Activated T-cell treated with anti-CD3 and anti-CD28 coated beads, Interleukin-2, amount 50 U/mL, for 72 hours (primary cell): ENCODE measurements at places on chromosomes 12 and 14.

GRCh38 chr12:1844661-1845409 lies 24.5 kb downstream of the LRTM2 start:
- no peak overlapping the region for H3K27ac ChIP-seq
- H3K27me3 ChIP-seq = no peaks in the 10 kb centered on the region
- no peaks in the 10 kb centered on the region for H3K36me3 ChIP-seq
- no peak overlapping the region for H3K4me3 ChIP-seq
- DNase-seq = no peak

GRCh38 chr14:95386536-95387095 lies 66.9 kb upstream of the CLMN start:
- peaks cover 2% of the 10 kb centered on the region for H3K36me3 ChIP-seq
- peaks cover 21% of the 10 kb centered on the region for H3K27me3 ChIP-seq
- no peak overlapping the region for H3K4me3 ChIP-seq
- no peaks in the 10 kb centered on the region for H3K4me1 ChIP-seq
- no peak for DNase-seq

DNA sequence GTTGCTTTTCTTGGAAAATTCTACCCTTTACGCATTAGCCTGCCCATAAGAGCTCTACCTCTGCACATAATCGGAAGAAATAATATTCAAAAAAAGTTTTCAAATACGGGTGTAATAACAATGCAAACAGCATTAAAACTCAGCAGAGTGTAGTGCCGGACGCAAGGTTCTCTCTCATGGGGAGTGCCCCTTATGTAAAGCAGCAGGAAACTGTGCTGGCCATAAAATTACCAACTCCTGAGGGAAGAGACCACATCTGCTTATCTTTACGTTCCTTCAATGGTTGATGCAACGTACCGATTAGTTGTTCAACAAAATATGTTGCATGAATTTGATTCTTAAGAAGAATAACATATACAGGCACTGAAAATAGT lies 118.7 kb upstream of the TMCC3 start:
- peaks cover 6% of the 10 kb centered on the region for H3K4me1 ChIP-seq
- H3K36me3 ChIP-seq = no peaks in the 10 kb centered on the region
- H3K27me3 ChIP-seq = peaks cover 19% of the 10 kb centered on the region
- H3K4me3 ChIP-seq = no peak overlapping the region

- H3K36me3 ChIP-seq = no peaks in the 10 kb centered on the region
- peaks cover 17% of the 10 kb centered on the region for H3K4me1 ChIP-seq
- no peaks in the 10 kb centered on the region for H3K27me3 ChIP-seq
- H3K4me3 ChIP-seq = no peak overlapping the region
Observed at GRCh38 chr12:95074766-95075165, 1.3 kb upstream of the NR2C1 start.

DNA sequence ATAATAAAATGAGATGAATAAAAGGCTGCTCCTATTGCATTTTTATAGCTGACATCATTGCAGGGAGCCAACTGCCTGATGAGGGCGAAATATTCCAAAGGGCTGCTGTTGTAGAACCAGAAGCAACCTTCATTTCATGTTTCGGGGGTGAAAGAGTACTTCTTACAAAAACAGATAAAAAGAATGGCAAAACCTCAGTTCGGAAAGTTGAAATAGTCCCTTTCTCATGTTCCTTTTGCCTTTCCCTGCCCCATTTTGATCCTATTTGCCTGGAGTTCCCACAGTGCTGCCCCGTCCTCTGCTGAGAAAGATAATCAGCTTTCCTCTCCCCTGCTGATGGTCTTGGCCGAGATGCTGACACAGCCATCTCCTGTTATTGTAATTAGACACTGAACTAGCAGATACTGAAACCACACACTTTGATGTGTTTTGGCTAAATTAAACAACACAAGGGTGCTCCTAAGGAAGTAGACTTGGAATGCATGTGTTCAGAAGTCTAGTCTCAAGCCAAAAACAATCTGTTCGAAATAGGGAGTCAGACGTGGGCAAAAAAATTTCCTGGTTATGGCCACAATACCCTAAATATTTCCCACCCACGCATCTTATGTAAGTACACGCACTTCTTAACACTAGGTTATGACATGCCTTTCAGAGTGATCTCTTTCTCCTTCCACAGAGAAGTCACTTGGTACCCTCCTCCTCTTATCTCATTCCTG lies 117.2 kb downstream of the PPM1H start:
- no peak overlapping the region for H3K27ac ChIP-seq
- peaks cover 38% of the 10 kb centered on the region for H3K27me3 ChIP-seq
- no peak for DNase-seq
- H3K36me3 ChIP-seq = no peaks in the 10 kb centered on the region
- peaks cover 7% of the 10 kb centered on the region for H3K4me1 ChIP-seq

GRCh38 chr12:79897617-79898016 lies 37.3 kb downstream of the PPP1R12A start:
- H3K27me3 ChIP-seq = no peaks in the 10 kb centered on the region
- H3K4me1 ChIP-seq = peaks cover 52% of the 10 kb centered on the region
- no peak overlapping the region for H3K4me3 ChIP-seq
- DNase-seq = no peak
- no peak overlapping the region for H3K27ac ChIP-seq
- H3K36me3 ChIP-seq = no peaks in the 10 kb centered on the region

- H3K27ac ChIP-seq = no peak overlapping the region
- peaks cover 16% of the 10 kb centered on the region for H3K4me1 ChIP-seq
- H3K4me3 ChIP-seq = no peak overlapping the region
- DNase-seq = no peak
Observed at GRCh38 chr12:14890701-14891100, 5.0 kb upstream of the MGP start.

GRCh38 chr14:105918496-105919262 lies 392.3 kb downstream of the TMEM121 start:
- no peak overlapping the region for H3K4me3 ChIP-seq
- H3K27ac ChIP-seq = no peak overlapping the region
- no peaks in the 10 kb centered on the region for H3K36me3 ChIP-seq
- no peaks in the 10 kb centered on the region for H3K4me1 ChIP-seq

DNA sequence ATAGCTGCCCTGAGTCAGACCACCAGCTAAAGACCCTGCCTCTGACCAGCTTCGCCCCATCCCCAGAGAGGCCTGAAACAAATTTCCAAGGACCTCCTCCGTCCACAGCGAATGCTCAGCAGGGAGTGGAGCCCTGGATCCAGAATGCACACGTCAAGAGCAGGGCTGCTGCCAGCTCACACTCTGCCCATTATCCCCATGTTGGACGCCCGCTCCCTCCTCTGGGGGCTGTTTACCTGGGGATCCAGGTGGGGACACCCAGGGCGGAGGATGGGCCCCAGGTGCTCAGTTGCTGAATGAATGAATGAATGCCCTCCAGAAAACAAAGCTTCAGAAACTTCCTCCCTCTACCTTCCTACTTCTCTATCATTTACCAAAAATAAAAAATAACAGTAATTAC lies 18.1 kb downstream of the BCL11B start:
- peaks cover 30% of the 10 kb centered on the region for H3K36me3 ChIP-seq
- DNase-seq = no peak
- H3K27me3 ChIP-seq = no peaks in the 10 kb centered on the region
- H3K27ac ChIP-seq = peak overlapping the region; percentile 99
- peak overlapping the region; percentile 96 for H3K4me3 ChIP-seq

DNA sequence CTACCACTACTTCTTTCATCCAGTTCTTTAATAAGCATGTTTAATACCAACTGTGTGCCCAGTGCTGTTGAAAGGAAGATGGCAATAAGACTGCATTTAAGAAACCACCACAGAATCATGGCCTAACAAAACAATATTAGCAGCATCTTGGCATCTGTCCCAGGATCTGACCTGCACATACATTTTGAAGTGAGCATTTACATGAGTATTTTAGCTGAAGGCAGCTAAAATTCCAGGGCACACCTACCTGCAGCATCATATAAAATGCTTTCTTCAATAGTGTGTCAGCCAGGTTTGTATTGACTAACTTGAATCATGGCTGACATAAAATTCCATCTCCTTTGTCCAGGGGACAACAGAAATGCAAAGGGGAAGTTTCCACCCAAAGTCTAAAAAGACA lies 65.0 kb upstream of the ARHGAP5 start:
- no peaks in the 10 kb centered on the region for H3K36me3 ChIP-seq
- H3K27ac ChIP-seq = no peak overlapping the region
- DNase-seq = no peak
- H3K4me3 ChIP-seq = no peak overlapping the region
- peaks cover 12% of the 10 kb centered on the region for H3K27me3 ChIP-seq
- no peaks in the 10 kb centered on the region for H3K4me1 ChIP-seq

DNA sequence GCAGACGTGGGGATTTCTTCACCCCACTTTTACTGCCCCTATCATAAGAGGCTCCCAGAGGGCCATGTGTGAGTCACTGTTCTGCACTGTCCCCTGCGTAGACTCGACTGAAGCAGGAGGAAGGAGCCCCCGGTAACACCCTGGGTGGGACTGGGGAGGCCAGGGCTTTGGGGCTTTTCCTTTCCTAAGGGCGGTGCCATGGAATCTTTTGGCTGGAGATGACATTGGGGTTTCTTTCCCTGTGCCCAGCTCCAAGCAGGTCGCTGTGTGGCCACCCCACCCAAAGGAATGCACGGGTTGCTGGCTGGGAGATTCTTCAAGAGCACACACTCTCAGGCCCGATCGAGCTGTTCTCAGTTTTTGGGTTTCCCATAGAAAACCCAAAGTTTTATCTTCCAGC lies 62.3 kb upstream of the RIN3 start:
- no peak overlapping the region for H3K27ac ChIP-seq
- no peak for DNase-seq
- no peaks in the 10 kb centered on the region for H3K36me3 ChIP-seq
- no peak overlapping the region for H3K4me3 ChIP-seq
- no peaks in the 10 kb centered on the region for H3K27me3 ChIP-seq
- H3K4me1 ChIP-seq = no peaks in the 10 kb centered on the region

- H3K4me3 ChIP-seq = no peak overlapping the region
- no peak for DNase-seq
- H3K27me3 ChIP-seq = no peaks in the 10 kb centered on the region
- H3K4me1 ChIP-seq = no peaks in the 10 kb centered on the region
- H3K36me3 ChIP-seq = no peaks in the 10 kb centered on the region
Observed at GRCh38 chr12:6106218-6106617, 18.3 kb downstream of the VWF start.

GRCh38 chr12:111025301-111025700 lies 104.9 kb upstream of the MYL2 start:
- H3K27me3 ChIP-seq = peaks cover 27% of the 10 kb centered on the region
- no peak overlapping the region for H3K27ac ChIP-seq
- H3K4me1 ChIP-seq = peaks cover 4% of the 10 kb centered on the region
- DNase-seq = no peak
- H3K36me3 ChIP-seq = no peaks in the 10 kb centered on the region
- H3K4me3 ChIP-seq = no peak overlapping the region

GRCh38 chr12:93079271-93079670 lies 150.2 kb upstream of the EEA1 start:
- no peak for DNase-seq
- no peaks in the 10 kb centered on the region for H3K4me1 ChIP-seq
- no peak overlapping the region for H3K4me3 ChIP-seq
- H3K36me3 ChIP-seq = no peaks in the 10 kb centered on the region
- peaks cover 13% of the 10 kb centered on the region for H3K27me3 ChIP-seq

DNA sequence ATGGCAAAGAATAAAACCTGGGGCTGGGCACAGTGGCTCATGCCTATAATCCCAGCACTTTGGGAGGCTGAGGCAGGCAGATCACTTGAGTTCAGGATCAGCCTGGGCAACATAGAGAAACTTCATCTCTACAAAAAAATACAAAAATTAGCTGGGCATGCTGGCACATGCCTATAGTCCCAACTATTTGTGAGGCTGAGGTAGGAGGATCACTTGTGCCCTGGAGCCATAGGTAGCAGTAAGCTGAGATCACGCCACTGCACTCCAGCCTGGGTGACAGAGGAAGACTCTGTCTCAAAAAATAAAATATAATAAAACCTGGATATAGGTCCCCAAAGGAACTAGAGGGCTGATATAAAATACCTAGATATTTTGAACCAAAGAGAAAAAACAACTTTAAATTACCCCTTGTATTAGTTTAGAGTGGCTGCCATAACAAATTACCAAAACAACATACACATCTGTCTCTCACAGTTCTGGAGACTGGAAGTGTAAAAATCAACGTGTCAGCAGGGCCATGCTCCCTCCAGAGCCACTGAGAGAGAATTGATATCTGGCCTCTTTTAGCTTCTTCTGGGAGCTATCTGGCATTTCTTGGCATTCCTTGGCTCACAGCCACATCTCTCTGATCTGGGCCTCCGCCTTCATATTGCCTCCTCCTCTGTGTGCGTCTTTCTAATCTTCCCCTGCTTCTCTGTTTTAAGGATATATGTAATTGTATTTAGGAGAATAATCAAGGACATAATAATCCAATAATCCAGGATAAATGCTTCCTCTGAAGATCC lies 47.9 kb upstream of the ATF7IP start:
- H3K4me1 ChIP-seq = no peaks in the 10 kb centered on the region
- no peak overlapping the region for H3K4me3 ChIP-seq
- no peaks in the 10 kb centered on the region for H3K27me3 ChIP-seq
- no peak overlapping the region for H3K27ac ChIP-seq

DNA sequence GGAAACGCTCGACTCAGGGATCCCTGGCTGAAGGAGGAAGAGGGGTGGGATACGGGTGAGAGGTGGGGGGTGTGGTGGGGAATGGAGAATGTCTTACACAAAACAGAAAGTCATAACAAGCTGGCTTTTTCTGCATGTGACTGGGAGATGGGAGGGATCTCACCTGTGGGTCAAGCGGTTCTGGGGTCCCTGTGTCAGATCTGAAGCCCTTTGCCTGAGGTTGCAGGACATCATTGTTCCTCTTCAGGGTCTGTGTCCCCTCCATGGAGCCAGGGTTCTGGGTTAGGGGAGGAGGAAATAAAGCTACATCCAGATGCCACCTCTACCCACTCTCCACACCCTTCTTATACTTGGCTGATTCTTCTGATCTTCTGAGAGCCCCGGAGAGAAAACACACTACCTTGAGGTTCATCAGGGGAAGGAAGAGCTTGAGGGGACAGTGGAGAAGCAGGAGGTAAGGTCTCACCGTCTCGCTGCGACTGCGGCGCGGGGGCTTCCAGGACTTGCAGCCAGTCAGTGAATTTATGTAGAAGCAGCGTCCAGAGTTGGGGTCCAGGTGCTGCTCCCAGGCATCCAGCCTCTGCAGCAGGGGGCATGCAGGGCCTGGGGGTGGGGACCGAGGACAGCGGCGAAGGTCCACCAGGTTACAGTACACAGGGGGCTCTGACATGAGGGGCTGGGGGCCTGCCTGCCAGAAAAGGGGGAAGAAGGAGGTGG lies 2.5 kb downstream of the ARHGAP9 start:
- H3K4me3 ChIP-seq = peak overlapping the region; percentile 98
- H3K27me3 ChIP-seq = no peaks in the 10 kb centered on the region
- H3K4me1 ChIP-seq = peaks cover 79% of the 10 kb centered on the region
- H3K36me3 ChIP-seq = peaks cover 20% of the 10 kb centered on the region

DNA sequence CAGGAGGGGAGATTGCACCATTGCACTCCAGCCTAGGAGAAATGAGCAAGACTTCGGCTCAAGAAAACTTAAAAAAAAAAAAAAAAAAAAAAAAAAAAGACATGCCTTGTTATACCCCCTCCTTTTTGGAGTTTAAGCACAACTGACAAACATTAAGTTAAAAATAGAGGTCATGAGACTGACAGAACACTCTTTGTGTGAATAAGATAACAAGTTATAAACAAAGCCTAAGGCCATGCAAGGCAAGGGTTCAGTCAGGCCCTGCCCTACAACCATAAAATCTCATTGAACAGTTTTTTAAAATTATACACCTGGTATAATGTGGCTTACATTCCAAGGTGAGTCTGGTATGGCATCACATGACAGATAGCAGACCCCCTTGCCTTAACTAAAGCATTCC lies 39.3 kb downstream of the TSPAN19 start:
- no peak overlapping the region for H3K27ac ChIP-seq
- H3K27me3 ChIP-seq = no peaks in the 10 kb centered on the region
- H3K4me1 ChIP-seq = peaks cover 6% of the 10 kb centered on the region
- no peak for DNase-seq
- H3K36me3 ChIP-seq = no peaks in the 10 kb centered on the region
